ENCODE measurements at places on chromosomes 6 and 20.

GRCh38 chr20:48285656-48286055 is 500.4 kb upstream of the SULF2 start:
- no peak for DNase-seq

- peak; percentile 43 for DNase-seq
These were observed 37.8 kb downstream of the HFE start for GRCh38 chr6:26124781-26125685.

DNA sequence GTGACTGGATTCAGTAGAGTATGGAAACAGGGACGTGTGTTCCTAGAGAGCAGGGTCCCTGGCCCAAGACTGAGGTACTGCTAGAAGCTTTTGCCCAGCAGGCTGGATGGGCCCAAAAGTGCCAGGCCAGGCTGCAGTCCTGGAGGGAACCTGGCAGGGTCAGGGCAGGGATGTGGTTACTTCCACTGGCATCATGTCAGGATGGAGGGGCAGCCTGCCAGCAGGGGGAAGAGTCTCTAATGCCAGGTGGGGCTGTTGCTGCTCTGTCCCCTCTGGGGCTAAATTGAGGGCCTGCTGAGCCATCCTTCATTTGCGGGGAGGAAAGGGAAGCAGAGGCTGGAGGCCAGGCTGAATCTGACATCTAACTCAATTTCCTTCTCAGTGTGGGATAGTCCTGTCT is 17.2 kb downstream of the ZDHHC14 start:
- DNase-seq: no peak

DNA sequence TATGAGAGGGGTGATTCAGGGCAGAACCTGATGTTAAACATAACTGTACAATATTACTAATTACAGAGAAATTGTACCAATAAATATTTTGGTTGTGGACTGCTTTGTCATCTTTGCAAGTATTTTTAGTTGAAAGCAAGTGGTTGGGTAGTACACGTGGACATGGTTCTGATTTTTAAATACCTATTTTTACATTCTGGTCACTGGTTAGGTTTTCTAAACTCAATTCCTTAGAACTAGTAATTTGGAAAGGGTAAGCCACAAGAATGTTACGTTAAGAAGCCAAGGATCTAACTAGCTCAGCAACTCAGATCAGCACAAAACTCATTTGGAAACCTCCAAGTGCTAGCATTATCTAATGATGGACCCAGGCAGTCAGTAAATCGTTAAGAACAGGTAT is 2.7 kb downstream of the EPB41L2 start:
- DNase-seq: no peak

GRCh38 chr6:155771822-155772221 is 316.2 kb upstream of the NOX3 start:
- DNase-seq: no peak

DNA sequence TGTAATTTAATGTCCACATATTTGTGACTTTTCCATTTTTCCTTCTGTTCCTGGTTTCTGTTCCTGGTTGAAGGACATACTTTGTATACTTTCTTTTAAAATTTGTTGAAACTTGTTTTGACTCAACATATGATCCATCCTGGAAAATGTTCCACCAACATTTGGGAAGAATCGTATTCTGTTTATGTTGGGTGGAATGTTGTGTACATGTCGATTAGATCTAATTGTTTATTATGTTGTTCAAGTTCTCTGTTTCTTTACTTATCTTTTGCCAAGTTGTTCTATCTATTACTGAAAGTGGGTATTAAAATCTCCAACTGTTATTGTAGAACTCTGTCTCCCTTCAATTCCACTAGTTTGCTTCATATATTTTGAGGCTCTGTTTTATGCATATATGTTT is 27.7 kb upstream of the DUSP22 start:
- no peak for DNase-seq

DNA sequence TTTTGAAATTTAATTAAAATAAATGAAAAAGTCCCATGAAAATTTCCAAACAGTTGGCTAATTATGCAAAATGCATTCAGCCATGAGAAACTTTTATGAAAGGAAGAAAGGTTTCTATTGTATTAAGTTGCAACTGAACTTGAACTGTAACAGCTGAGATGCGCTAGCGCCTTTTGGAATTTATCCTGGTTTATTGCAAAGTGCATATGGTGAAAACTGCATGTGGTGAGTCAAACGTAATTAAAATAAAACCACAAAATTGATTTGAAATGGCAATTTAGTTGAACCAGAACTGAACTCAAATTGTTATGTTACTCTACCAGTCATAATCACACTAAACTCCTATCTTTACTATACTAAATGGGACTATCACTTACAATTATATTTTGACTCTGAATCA is 46.4 kb upstream of the COL21A1 start:
- no peak for DNase-seq

- no peak for DNase-seq
These were observed 10.9 kb downstream of the DEFB129 start for GRCh38 chr20:237929-238328.

- no peak for DNase-seq
These were observed 131.5 kb downstream of the TFAP2C start for GRCh38 chr20:56760610-56761009.

GRCh38 chr20:36144336-36144735 is 10.2 kb upstream of the EPB41L1 start:
- no peak for DNase-seq

GRCh38 chr6:83702749-83703148 is 6.2 kb downstream of the SNAP91 start:
- DNase-seq: no peak

- DNase-seq: no peak
These were observed 235.7 kb downstream of the MYLK4 start for GRCh38 chr6:2514965-2515543.

GRCh38 chr6:105001906-105002305 is 45.0 kb downstream of the LIN28B start:
- no peak for DNase-seq

DNA sequence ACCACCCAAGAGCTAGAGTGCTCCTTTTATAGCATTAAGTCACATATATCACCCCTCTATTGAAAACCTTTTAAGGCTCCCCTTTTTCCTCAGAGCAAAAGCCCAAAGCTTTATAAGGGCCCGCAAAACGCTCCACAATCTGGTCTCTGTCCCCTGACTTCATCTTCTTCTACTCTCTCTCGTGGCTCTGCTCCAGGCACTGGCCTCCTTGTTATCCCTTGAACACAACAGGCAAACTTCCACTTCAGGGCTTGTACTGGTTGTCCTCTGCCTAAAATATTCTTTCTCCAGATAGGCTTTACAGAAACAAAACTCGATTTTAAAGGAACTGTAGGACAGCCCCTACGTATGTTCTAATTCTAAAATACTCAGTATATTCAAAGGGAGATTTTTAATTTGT is 44.0 kb upstream of the SPDEF start:
- DNase-seq: no peak

- DNase-seq: no peak
These were observed 37.1 kb downstream of the PLEKHG1 start for GRCh38 chr6:150636808-150637207.

GRCh38 chr6:117137711-117138110 is 127.6 kb upstream of the VGLL2 start:
- DNase-seq: no peak

- DNase-seq: no peak
These were observed 69.5 kb downstream of the GTF2H5 start for GRCh38 chr6:158237656-158238055.

GRCh38 chr6:158816329-158816728 is 2.8 kb downstream of the EZR start:
- peak; percentile 57 for DNase-seq

GRCh38 chr6:330948-331347 is 38.7 kb downstream of the DUSP22 start:
- DNase-seq: no peak

GRCh38 chr6:17630511-17631073 is 30.5 kb downstream of the FAM8A1 start:
- no peak for DNase-seq

GRCh38 chr6:144781836-144782235 is 496.7 kb downstream of the UTRN start:
- DNase-seq: no peak

DNA sequence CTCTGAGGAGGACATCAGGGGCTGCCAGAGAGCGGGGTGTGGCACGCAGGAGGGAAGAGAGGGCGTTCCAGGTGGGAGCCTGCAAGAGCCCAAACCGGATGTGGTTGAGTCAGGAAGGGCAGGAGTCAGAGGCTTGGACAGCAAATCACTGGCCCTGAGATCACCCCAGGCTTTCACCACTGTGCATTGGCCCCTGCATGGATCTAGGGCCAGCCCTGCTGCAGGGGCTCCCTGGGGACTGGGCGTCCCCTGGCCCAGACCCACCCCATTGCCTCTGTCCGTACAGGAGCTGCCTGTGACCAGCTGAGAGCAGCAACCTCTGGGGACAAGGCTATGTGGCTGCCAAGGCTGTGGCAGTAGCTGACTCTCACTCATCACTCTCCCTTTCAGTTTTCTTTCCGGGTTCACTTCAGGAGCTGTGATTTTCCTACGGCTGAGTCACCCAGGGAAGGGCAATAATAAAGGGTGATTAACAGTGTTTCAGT is 33.9 kb downstream of the KCNK17 start:
- DNase-seq: peak; percentile 76

GRCh38 chr6:22062807-22063408 is 233.9 kb downstream of the PRL start:
- DNase-seq: no peak

DNA sequence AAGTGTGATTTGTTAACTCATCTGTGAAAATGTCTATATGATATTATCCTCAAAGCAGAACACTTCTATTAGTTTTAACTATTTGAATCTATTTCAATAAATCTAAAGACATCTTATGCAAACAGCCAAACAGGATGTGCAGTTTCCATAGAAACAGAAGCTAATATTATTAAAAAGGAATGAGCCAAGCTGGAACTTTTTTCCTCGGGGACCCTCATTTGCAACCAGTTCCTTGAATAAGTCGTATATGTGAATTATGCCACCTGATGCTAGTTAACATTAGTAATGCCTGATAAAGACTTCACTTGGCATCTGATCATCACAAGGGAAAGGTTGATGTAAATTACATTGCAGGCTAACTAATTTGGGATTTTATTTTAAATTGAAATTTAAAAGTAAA is 216.9 kb upstream of the SMLR1 start:
- DNase-seq: no peak

GRCh38 chr6:14883921-14884320 is 361.9 kb upstream of the JARID2 start:
- no peak for DNase-seq

DNA sequence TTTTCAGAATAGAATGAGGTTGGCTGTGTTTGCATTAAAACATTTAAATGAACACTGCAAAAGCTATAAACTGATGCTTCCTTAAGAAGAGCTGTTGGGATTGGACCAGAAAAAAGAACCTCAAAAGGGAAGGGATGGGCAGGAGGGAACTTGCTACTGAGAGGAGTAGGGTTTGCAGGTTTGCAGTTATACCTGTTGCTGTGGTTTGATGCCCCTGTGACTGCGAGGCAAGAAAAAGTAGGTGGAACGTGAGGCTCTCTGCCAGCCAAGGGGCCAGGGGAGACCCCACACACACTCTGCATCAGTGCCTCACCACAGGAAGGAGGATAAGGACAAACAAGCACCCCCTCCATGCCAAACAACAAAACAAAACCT is 197.2 kb downstream of the BCAS1 start:
- DNase-seq: no peak

GRCh38 chr20:48668451-48668946 is 159.3 kb downstream of the PREX1 start:
- no peak for DNase-seq

DNA sequence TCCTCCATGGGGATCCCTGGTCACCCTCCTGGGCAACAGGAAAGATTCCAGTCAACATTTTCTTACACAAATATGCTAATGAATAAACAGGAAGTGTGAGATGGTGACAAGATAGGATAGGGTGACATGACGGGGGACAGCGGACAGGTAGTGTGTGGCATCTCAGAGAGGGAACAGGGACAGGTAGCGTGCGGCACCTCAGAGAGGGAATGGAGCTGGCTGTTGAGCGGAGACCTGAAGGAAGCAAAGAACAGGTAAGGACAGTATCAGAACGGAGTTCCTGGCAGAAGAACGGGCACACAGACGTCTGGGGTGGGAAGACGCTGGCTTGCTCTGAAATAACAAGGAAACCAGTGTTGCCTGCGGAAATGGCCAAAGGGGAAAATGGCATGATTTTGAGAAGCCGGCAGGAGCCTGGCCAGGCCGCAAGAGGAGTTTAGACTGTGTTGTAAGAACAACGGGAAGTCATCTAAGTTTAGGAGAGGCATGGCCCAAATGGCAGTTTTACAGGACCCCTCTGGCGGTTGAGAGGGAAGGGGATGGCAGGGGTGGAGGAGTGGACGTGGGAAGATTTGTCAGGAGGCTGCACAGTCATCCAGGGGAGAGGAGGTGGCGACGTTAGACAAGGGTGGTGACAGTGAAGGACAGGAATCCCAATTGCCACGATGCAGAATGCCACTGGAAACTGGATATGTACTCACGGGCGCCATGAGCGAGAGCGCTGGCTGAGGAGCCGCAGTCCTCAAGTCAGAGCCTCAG is 111.6 kb downstream of the JPH2 start:
- DNase-seq: no peak

DNA sequence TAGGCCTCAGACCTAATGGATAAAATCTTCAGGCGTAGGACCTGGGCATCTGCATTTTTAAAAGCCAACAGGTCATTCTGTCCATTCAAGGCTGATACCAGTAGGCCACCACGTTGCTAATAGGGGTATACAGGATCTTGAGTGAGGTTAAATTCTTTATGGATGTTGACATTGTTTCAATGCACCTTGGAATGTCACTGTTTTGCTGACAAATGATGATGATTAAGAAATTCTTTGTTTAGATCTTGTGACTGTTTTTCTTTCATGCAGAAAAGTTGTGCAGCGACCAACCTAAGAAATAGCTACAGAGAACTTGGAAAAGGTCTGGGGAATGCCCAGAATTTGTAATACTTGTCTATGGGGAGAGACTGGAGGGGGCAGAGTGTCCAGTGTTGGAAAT is 101.1 kb upstream of the CLDN20 start:
- DNase-seq: no peak

GRCh38 chr20:63861981-63862901 is 943 bp downstream of the ABHD16B start:
- DNase-seq: no peak

DNA sequence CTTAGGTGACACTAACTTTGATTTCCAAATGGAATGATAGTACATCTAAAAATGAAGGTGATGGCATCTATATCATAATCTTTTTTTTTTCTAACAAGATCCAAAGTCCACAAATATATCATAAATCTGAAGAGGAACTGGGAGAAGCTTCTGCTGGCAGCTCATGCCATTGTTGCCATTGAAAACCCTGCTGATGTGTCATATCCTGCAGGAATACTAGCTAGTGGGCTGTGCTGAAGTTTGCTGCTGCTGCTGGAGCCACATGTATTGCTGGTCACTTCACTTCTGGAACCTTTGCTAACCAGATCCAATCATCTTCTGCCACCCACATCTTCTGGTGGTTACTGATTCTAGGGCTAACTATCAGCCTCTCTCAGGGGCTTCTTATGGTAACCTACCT is 27.4 kb upstream of the KHDC1 start:
- DNase-seq: peak; percentile 22

- no peak for DNase-seq
These were observed 46.9 kb downstream of the PDE10A start for GRCh38 chr6:165616116-165616515.

GRCh38 chr6:155380666-155381332 is 66.5 kb upstream of the TFB1M start:
- DNase-seq: no peak

GRCh38 chr6:7440476-7440875 is 50.9 kb downstream of the RIOK1 start:
- DNase-seq: no peak

- no peak for DNase-seq
These were observed 31.5 kb downstream of the TOX2 start for GRCh38 chr20:43946206-43946491.

All from RKO (cell line).